ENCODE measurements at places on chromosomes 11 and 22.

GRCh38 chr22:24595863-24596262 lies 3.0 kb upstream of the LRRC75B start:
- DNase-seq = no peak

GRCh38 chr22:50049299-50050195 lies 8.6 kb downstream of the TTLL8 start:
- no peak for DNase-seq

- DNase-seq = no peak
Measured at GRCh38 chr11:27211370-27212127, 151.5 kb downstream of the CCDC34 start.

DNA sequence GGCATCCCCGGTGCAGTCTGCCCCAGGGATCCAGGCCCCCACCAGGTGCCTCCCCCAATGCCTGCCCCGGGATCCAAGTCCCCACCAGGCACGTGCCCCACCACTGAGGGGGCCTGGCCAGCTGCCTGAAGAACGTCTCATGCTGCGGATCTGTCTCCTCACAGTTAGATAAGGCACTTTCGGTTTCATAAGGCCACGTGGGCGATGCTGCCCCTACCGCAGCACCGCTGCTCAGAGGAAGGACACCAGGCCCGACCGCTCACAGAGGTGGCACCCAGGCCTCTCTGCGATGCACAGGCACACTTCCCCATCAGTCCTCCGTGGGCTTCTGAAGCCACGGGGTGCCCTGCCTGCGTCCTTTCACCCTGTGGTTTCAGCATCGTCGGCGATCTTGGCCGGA lies 68.1 kb upstream of the BID start:
- DNase-seq = peak; percentile 62

DNA sequence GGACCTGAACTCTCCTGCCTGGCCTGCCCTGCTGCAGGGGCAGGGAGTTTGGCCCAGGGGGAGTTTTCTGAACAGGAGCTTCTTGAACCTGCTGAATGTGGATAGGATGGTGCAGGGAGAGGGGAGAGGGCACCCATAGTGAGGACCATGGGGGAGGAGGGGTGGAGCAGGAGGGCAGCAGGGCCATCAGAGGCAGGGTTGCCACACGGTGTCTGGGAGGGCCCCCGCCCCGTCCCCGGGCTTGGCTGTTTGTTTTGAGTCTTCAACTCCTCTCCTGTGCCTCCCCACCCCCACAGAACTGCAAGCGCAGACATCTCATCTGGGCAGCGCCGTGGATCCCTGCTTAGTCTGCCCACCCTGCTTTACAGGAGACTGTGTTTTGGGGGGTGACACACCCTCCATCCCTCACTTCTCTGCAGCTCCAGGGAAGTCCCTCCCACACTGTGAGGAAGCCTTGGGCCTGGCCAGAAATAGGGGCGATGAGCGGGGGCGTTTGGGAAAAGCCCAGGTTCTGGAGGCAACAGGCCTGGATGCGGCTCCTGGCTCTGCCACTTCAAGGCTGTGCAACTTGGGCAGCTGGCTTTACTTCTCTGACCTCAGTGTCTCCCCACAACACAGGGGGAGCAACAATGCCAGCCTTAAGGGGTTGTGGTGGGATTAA lies 14.4 kb downstream of the NFAM1 start:
- DNase-seq = no peak

DNA sequence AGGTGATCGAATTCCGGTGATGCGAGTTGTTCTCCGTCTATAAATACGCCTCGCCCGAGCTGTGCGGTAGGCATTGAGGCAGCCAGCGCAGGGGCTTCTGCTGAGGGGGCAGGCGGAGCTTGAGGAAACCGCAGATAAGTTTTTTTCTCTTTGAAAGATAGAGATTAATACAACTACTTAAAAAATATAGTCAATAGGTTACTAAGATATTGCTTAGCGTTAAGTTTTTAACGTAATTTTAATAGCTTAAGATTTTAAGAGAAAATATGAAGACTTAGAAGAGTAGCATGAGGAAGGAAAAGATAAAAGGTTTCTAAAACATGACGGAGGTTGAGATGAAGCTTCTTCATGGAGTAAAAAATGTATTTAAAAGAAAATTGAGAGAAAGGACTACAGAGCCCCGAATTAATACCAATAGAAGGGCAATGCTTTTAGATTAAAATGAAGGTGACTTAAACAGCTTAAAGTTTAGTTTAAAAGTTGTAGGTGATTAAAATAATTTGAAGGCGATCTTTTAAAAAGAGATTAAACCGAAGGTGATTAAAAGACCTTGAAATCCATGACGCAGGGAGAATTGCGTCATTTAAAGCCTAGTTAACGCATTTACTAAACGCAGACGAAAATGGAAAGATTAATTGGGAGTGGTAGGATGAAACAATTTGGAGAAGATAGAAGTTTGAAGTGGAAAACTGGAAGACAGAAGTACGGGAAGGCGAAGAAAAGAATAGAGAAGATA lies at the start of gene MALAT1:
Gene MALAT1 (plus strand): TSS at position 69 of the 736 bp plus-strand sequence.
- peak; percentile 99 for DNase-seq

DNA sequence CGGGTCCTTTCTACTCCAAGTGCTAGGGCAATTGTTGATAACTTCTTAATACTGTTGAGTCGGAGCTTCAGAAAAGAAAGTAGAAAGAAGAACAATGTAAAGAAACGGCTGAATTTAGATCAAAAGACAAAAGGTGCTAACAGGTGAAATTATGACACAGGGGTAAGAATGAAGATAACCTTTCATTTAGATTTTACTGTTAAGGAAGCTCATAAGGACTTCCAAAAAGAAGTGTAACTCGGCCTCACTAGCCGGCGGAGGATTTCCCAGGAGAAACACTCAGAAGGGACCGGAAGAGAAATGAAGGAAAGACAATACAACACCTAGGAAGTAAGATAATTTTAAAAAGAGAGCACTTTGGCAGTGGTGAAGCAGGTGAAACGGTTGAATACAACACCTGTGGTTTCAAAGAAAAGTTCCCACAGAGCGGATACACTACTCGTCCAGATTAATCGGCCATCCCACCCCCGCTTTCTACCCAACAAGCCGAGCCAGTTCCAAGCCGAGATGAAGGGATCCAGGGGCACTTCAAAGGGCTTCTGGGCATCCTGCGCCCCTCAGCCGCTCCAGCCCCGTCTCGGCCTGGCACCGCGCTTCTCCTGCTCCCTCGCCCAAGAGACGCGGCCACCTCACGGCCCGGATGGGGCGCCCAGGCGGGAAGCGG lies 737 bp downstream of the PPP2R1B start:
- DNase-seq = no peak

- DNase-seq = peak; percentile 87
Measured at GRCh38 chr11:61752117-61752924, at the start of gene MYRF. Gene MYRF (plus strand): TSS chr11:61752636. CDS start chr11:61752745, 109 bp downstream.

DNA sequence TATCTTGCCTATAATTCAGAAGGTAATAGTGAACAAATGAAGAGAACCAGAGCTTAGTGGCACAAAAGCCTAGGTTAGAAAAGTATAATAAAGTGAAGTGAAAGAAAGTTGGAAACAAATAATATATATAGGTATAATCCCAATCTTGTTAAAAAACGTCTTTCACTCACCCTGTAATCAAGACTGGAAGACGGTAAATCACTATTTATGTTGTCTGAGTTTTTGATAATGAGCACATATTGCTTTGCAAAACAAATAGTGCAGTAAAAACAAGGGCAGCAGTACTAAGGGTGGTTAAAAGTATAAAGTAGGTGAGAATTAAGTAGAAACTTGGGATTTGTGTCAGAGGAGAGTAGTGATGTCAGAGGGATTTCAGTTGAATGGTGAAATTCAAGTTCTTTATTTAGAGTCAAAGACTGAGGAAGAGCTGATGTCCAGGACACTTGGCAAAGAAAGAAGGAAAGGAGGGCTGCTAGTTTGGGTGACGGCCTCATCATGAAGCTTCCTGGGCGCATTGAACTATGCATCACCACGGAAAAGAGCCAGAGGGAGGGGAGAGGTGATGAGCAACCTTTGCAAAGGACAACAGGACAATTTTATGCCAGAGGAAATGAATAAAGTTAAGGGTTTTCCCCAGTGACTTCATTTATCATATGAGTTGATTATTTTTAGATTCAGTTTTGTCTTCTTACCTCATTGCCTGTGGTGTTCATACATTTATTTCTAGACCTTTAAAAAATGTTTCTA lies 11.4 kb downstream of the NCAM1 start:
- DNase-seq = no peak

DNA sequence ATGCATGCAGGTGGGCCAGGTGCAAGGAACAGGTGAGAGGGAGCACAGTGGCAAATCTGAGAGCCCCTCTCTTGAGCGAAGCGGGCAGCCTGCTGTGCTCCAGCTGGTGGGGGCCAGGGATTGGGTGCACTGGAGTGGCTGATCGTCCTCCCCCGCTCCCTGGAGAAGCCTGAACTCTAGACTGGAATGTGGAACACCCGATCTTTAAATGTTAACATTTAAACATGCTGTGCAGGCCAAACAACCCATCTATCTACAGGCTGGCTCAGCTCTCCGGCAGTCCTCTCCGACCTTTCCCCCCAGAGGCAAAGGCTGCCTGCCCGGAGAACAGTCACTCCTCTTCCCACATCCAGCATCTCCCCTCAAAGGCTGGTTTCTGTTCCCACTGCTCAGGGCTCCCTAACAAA lies 5.1 kb downstream of the MRGPRF start:
- no peak for DNase-seq

GRCh38 chr22:50146439-50147238 lies 23.9 kb upstream of the PANX2 start:
- DNase-seq = no peak

- DNase-seq = peak; percentile 26
Measured at GRCh38 chr11:33941637-33942160, 49.8 kb upstream of the LMO2 start.

GRCh38 chr11:108654994-108655631 lies 9.8 kb upstream of the DDX10 start:
- no peak for DNase-seq

GRCh38 chr11:84580428-84580827 lies 1046.7 kb downstream of the DLG2 start:
- DNase-seq = no peak

DNA sequence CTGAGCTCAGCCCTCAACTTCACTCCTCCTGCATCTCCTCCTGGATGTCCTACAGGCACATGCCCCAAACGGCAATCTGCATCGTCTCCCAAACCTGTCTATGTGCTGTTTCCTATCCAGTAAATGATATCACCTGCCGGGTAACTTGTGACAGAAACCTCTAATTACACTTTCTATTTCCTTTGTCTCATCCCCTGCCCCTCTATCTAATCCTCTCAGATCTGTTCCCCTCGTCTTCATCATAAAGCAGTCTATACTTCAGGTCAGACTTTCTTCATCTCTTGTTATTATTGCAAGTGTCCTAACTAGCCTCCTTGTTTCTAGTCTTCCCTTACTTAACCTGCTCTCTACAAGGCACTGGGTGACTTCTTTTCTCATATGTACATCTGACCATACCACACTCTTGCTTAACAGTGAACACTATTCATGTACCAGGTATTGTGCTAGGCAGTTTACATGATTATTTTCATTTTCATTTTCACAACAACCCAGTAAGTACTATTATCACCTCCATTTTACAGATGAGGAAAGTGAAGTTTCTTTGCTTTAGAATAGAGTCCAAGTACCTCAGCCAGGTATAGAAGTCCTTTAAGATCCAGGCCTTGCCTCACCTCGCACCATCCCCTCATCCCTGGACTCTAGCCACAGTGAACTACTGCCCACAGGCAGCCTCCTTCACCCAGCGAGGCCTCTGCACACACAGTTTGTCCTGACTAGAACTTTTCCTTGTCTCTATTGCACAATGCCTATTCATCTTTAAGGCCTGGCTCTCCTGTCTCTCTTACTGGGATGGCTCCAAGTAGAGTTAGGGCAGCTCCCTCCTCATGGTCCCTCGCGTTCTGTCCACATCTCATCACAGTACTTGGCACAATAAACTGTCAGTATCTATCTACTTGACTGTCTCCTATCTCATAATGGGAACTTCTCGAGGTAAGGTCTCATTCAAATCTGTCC lies 22.1 kb upstream of the UCP3 start:
- no peak for DNase-seq

- DNase-seq = peak; percentile 75
Measured at GRCh38 chr11:93740031-93740729, 1.1 kb downstream of the TAF1D start.

DNA sequence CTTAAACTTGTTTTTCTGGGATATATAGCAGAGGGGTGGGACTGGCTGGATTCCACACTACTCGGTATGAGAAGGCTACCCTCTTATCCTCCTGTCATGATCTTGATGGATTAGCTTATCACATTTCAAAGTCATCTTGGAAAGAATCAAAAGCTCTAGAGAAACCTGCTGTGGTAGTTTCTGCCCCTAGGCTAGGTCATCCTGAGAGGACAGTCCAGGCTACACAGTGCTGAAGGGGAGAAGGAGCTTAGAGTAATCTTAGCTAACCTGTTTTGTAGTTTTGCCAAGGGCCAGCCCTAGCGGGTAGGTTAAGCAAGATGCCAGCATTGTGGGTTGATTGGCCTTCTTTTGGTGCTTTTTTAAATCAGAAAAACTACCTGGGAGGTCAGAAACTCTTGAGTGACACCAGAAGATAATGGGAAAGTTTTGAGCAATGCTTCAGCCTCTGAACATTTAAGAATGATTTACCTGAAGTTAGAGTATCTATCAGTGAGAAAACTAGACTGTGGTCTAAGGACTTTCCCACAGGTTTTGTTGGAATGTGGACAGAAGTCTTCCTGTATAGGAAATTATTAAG lies 21.3 kb downstream of the PIWIL4 start:
- DNase-seq = no peak

- DNase-seq = no peak
Measured at GRCh38 chr11:43327987-43328386, 16.2 kb downstream of the API5 start.

GRCh38 chr22:43263645-43264514 lies 76.9 kb upstream of the TTLL12 start:
- peak; percentile 90 for DNase-seq

DNA sequence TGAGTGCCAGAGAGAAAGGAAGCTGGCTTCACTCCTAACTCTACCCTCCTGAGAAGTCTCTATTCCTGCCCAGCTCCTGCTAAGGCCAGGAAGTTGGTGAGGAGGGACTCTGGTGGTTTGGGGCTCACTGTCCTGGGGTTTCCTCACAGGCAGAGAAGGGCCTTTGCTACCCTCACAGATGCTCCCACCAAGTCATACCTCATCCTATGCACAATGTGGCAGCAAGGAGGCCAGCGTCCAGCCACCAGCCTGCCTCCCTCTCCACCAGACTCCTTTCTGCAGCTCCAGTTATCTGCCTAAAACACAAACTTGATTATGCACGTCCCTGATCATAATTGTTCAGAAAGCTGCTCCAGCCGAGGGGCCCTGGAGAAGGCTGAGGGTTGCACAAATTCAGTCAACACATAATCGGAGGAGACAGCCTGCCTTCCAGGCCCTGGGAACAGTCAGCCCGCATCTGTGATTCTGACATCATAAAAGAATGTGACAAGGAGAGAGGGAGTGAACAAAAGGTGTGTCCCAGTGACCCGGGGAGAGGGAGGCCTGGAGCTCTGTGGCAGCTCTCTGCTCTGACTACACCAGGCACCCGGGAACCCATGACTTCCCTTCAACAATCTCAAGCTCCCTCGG lies 28.8 kb downstream of the DKK3 start:
- peak; percentile 42 for DNase-seq
